ENCODE measurements at places on chromosomes 1 and 21. TPM values are rescaled to one million over a fixed set of nuclear protein-coding genes. Genes with fewer than 3 reads are reported as not detected.

Gene LCE1E
- 0.24 TPM for total RNA-seq

Gene ADORA1
- under 0.01 TPM for total RNA-seq

Gene AMY2A
- total RNA-seq: not detected

Gene PUM1
- 81.7 TPM for total RNA-seq

Gene SRGAP2B
- total RNA-seq: 25.5 TPM

Gene AVPR1B
- total RNA-seq: not detected

Gene TSPEAR
- not detected for total RNA-seq

Gene CRNN
- total RNA-seq: 0.85 TPM

Gene TP73
- total RNA-seq: 0.24 TPM

Gene PLEKHA6
- total RNA-seq: 4.8 TPM
